ENCODE measurements at places on chromosomes 1 and 21.

DNA sequence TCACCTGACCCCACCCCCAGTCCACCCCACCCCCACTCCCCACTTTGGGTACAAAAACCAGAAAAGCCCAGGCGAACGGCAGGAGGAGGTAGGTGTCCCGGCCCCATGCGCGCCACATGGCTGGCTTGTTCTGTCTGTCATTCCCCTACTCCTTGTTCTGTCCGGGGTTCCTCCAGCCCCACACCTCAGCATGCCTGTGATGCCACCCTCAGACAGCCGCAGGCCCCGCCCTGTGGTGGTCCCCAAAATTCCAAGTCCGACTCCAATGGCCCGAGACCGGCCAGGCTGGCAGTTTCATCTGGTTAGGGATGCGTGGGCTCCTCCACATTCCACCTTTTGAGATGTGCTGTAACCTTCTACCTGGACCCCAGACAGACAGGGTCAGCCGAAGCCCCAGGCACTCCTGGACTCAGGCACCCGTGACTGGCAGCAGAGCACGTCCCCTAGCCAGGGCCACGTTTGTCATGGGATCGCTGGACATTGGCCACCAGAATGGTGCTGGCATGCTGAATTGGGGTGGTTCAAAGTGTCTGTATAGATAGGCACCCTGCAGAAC, 94.4 kb downstream of the WDR4 start:
- no peak for DNase-seq

- no peak for DNase-seq
Measured at GRCh38 chr1:183730107-183730724, 74.7 kb upstream of the RGL1 start.

DNA sequence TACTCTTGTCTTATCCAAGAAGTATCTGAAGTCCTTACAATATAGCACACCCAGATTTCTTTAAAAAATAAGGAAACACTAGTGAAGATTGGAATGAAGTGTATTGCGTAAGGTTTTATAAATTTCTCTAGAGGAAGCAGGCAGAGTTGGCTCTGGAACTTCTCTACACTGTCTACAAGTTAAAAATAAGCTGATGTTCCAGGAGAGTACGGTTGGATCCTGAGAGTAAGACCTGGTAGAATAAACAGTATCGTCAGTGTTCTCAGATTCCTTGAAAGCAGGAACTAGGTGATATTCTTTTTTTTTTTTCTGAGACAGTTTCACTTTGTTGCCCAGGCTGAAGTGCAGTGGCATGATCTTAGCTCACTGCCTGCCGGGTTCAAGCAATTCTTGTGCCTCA, 107.9 kb downstream of the USP25 start:
- DNase-seq, result no peak

GRCh38 chr1:78432016-78432415, 58.8 kb upstream of the PTGFR start:
- no peak for DNase-seq

- DNase-seq, result no peak
Measured at GRCh38 chr1:226371027-226371694, 36.7 kb downstream of the PARP1 start.

- DNase-seq, result no peak
Measured at GRCh38 chr1:225765982-225766674, 11.5 kb upstream of the SRP9 start.

- no peak for DNase-seq
Measured at GRCh38 chr1:203288400-203288799, 16.9 kb upstream of the BTG2 start.

DNA sequence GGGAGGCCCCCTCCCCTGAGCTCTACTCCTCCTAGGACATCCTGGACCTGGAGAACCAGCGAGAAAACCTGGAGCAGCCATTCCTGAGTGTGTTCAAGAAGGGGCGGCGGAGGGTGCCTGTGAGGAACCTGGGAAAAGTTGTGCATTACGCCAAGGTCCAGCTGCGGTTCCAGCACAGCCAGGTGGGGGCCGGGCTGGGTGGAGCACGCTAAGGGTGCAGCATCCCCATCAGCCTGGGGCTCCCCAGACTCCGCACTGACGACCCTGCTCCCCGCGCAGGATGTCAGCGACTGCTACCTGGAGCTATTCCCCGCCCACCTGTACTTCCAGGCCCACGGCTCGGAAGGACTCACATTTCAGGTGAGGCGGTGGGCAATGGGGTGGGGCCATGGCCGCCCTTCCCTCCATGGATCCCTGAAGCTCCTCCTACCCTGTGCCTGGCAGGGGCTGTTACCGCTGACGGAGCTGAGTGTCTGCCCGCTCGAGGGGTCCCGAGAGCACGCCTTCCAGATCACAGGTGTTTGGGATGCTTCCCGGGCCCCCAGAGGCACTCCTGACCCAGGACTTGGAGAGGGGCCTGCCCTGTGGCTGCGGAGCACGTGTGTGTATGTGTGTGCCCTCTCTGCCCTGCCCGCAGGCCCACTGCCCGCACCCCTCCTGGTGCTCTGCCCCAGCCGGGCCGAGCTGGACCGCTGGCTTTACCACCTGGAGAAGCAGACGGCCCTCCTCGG, 4.1 kb downstream of the PLEKHN1 start:
- DNase-seq, result no peak

All from stimulated activated CD4-positive, alpha-beta T cell treated with anti-CD3 and anti-CD28 coated beads, Interleukin-15, amount 100 ng/mL, for 24 hours (primary cell).